ENCODE measurements at places on chromosomes 5 and 9.

GRCh38 chr9:20207176-20207575 is 415.1 kb downstream of the MLLT3 start:
- no peaks in the 10 kb centered on the region for H3K36me3 ChIP-seq
- no peak overlapping the region for H3K4me3 ChIP-seq
- H3K27me3 ChIP-seq = no peaks in the 10 kb centered on the region
- no peak for DNase-seq

DNA sequence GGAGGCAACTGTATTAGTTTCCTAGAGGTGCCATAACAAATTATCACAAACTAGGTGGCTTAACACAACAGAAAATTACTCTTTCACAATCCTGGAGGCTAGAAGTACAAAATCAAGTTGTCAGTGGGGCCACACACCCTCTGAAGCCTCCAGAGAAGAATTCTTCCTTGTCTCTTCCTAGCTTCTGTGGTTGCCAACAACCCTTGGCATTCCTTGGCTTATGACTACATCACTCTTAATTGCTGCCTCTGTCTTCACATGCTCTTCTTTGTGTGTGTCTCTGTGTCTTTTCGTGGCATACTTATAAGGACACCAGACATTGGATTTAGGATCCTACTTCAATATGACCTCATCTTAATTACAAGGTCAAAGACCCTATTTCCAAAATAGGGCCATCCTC is 327.5 kb downstream of the CHSY3 start:
- no peaks in the 10 kb centered on the region for H3K36me3 ChIP-seq
- H3K27me3 ChIP-seq = no peaks in the 10 kb centered on the region
- H3K4me3 ChIP-seq = no peak overlapping the region

- no peaks in the 10 kb centered on the region for H3K27me3 ChIP-seq
- H3K27ac ChIP-seq = no peak overlapping the region
- DNase-seq = no peak
- no peaks in the 10 kb centered on the region for H3K4me1 ChIP-seq
- H3K4me3 ChIP-seq = no peak overlapping the region
- no peaks in the 10 kb centered on the region for H3K36me3 ChIP-seq
Observed at GRCh38 chr5:84372066-84372695, 12.5 kb downstream of the EDIL3 start.

DNA sequence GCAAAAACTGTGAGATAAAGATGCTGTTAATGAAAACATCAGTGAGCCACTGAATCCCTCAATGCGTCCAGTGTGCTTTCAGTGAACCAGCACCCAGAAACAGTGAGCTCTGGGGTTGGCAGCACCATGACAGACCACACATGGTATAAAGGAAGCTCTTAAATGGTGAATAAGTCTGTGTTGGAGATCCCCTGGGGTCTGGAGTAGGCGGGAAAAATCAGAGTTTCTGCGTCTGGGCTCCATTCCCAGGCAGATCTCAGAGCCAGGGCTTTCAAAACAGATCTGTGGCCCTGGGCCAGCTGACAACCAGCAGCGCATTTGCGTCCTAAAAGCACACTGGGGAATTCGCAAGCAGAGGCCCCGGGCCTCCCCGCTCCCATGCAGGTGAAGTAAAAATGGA is 233.5 kb downstream of the FRMD3 start:
- no peaks in the 10 kb centered on the region for H3K36me3 ChIP-seq
- DNase-seq = no peak
- H3K27ac ChIP-seq = no peak overlapping the region
- H3K4me1 ChIP-seq = no peaks in the 10 kb centered on the region
- no peaks in the 10 kb centered on the region for H3K27me3 ChIP-seq
- H3K4me3 ChIP-seq = no peak overlapping the region
